Activated T-helper 17 cell treated with anti-CD3 and anti-CD28 coated beads, Interleukin-2, amount 50 U/mL, for 72 hours (primary cell): ENCODE measurements at places on chromosomes 5 and 9. TPM values are rescaled to one million over a fixed set of nuclear protein-coding genes. Genes with fewer than 3 reads are reported as not detected.

DNA sequence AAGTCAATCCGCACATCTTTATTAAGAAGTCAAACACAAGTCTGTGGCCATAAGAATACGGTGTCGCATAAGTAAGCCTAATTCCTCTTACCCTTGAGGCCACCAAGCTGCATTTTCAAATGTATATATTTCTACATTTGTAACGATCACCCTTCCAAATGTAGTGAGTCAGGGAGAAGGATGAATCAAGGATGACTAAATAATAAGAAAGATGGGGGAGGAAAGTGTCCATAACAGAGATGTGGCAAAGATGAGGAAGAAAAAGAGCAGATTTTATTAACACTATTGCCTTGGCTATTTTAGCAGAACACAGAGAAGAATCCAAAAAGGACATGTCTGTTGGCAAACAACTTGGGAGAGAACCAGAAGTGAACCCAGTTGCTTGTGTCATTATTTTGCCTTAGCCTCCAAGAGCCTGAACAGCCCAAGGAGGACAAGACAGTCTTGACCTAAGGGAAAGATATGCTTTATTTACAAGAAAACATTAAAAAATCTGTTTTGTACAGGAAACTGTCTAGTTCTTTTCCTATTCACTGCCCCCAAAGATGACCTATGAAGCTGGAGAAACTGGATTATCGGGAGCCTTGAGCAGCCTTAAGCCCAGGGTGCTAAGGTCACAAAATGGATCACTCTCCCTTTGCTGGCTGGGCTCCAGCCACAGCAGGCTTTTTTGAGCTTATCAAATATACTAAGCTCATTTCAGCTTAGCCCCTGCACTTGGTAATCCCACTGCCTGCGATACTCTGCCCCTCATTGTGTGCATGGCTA, 101.5 kb downstream of the PLCXD3 start:
- no peak for ATAC-seq

- no peak for ATAC-seq
Observed at GRCh38 chr5:125717209-125717608, 706.0 kb upstream of the GRAMD2B start.

DNA sequence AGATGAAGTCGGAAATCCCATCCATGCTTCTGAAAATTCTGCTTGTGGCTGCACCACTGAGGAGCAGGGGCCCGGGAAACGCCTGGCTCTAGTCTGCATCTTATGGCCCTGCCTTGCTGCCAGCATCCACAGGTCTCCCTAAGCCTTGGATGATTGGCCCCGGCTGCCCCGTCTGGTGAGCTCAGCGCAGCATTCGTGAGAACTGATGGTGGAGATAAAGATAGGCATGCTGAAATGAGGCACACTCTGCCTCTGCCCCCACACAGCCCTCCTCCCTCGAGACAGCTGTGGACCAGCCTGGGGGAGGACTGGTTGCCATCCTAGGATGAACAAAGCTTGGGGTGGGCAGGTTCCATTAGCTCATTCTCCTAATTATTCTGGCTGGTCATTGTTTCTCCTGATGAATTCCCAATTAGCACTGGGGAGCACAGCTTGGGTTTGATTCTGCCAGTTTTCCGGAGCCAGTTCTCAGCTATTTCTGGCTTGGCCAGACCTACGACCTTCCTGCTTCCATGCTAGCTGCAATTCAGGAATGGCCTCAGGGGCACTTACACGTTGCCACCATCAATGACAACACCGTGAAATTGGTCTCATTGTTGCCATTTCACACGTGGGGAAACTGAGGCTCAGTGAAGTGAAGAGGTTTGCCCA, 62.8 kb upstream of the CPEB4 start:
- no peak for ATAC-seq

DNA sequence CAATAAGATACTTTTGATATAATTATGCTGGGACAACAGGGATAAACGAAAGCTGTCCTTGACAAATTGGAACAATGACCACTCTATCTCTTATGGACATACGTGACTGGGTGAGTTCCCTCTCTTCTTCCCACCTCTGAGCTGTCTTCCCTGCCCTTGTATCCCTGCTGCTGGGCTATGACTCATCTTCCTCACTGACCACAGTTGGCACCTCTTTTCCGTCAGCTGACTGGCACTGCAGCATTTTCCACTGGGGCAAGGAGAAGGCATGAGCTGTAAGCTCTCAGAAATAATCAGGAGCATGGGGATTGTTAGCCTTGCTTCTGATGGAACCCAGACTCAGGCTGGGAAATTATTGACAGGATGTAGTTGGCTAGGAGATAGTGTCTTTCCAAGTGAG, 48.7 kb downstream of the PCSK1 start:
- ATAC-seq: no peak

DNA sequence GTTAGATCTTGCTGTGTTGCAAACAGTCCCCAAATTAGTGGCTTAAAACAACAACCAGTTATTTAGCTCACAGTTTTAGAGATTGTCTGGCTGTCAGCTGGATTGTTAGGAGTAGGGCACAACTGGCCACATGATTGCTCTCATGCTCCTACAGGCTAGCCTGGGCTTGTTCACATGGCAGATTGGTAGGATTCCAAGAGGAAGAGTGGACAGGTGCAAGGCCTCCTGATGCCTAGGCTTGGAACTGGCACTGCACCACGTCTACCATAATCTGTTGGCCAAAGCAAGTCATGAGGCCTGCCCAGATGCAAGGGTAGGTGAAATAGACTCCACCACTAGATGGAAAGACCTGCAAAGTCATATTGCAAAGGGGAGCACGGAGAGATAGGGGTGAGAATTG, 76.4 kb downstream of the ACER2 start:
- no peak for ATAC-seq

GRCh38 chr5:150214289-150214688, 24.4 kb downstream of the SLC6A7 start:
- ATAC-seq: no peak

DNA sequence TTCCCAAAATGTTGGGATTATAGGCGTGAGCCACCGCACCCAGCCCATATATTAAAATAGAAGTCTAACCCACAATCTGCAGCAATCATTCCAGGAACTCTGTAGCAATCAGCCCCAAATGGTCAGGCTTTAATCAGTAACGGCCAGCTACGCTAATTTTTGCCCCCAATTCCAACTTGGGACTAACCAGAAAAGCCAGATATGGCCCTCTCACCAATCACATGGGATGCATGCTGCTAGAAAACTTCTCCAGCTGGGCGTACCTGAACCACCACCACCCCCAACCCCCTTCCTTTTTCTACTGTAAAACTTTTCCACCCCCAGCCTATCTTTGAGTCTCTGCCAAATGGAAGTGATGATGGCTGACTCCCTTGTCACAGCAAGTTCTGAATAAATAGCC, 4.1 kb downstream of the SUSD1 start:
- no peak for ATAC-seq

GRCh38 chr9:125515983-125516940, 190.7 kb downstream of the MAPKAP1 start:
- no peak for ATAC-seq

DNA sequence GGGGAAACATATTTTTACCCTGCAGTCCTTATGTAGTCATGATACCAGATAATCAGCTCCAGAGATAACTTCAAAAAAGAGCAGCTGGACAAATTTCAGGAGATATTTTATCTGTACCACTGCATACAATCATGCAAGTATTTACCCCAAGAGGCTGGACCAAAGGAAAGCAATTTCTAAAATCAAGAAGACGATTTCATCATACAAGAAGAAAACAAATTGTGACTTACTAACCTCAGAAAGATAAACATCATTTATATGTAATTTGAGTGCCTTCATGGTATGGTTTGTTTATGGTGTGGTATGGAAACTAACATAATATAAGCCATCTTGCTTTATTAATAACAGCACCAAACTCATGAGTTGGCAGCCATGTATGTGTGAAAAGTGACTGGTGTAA, 603.6 kb downstream of the PSAT1 start:
- ATAC-seq: no peak

The SLC36A2 gene
- total RNA-seq: not detected

The SLC6A7 gene
- total RNA-seq: not detected

The ACOT12 gene
- not detected for total RNA-seq

The C9 gene
- not detected for total RNA-seq

The IFNA7 gene
- not detected for total RNA-seq

The C5 gene
- total RNA-seq: 1.7 TPM
